ENCODE measurements at places on chromosomes 7 and 10.

DNA sequence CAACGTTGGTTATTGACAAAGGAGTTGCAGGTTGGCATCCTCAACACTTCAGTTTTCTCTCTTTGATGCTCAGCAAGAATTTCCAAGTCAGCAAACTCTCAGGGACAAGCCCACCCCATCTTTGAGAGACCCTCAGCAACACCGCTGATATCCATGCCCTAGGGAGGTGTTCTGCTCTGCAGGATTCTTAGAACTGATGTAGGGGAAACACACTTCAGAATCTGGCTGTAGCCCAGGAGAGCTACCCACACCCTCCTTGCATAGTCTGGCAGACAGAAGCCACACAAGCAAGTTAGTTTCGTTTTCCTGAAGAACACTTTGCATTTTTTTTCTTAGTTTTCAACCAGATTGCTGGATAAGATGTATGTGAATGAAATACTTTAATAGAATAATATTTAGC, 822 bp downstream of the SAMD9L start:
- peak; percentile 70 for DNase-seq

- no peak for DNase-seq
Measured at GRCh38 chr7:28908775-28909174, 49.4 kb downstream of the TRIL start.

DNA sequence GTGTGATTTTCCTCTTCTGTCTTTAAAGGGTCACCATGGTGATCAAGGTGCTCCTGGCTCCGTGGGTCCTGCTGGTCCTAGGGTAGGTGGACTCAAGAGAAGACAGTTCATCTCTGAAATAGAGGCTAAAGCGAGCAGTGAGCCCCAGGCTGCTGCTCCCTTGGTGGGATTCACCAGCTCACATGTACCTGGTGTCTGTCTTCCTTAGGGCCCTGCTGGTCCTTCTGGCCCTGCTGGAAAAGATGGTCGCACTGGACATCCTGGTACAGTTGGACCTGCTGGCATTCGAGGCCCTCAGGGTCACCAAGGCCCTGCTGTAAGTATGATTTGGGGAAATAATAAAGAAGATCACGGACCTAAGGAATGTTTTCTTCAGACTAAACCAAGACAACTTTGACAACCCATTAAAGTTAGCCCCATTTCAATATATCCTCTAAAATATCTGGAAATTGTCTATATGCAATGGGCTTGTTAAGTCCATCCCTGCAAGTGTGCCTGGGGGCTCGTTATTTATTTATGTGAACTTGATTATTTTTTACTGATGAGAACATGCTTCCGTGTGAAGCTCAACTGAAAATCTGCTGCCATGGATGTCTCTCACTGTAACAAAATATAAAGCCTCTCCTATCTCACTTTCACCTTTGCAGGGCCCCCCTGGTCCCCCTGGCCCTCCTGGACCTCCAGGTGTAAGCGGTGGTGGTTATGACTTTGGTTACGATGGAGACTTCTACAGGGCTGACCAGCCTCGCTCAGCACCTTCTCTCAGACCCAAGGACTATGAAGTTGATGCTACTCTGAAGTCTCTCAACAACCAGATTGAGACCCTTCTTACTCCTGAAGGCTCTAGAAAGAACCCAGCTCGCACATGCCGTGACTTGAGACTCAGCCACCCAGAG, 32.5 kb downstream of the COL1A2 start:
- DNase-seq, result peak; percentile 43

- no peak for DNase-seq
Measured at GRCh38 chr10:82210331-82210730, 335.3 kb downstream of the NRG3 start.

- peak; percentile 76 for DNase-seq
Measured at GRCh38 chr10:90222372-90222771, 521.0 kb downstream of the KIF20B start.

DNA sequence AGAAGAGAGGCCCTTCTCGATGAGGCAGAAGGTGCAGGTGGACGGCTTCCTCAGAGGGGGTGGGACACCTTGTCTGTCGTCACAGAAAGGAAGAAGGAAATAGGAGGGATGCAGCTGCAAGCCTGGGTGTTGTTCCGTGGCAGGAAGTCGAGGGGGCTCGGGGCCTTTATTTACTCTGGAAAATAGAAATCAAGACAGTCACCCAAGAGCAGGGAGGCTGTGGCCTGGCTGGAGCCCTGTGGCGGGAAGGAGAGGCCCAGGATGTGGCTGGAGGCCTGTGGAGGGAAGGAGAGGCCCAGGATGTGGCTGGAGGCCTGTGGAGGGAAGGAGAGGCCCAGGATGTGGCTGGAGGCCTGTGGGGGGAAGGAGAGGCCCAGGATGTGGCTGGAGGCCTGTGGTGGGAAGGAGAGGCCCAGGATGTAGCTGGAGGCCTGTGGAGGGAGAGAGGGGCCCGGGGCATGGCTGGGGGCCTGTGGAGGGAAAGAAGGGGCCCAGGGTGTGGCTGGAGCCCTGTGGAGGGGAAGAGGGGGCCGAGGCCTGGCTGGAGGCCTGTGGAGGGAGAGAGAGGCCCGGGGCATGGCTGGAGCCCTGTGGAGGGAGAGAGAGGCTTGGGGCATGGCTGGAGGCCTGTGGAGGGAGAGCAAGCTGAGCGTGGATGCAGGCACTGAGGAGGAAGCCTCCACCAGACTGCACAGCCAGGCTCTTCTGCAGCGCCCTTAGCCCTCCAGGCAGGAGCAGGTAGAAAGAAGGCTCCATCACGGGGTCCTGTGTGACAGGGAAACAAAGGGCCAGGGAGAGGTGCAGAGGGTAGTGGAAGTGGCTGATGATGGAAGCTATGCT, 97.3 kb upstream of the SFMBT2 start:
- no peak for DNase-seq

GRCh38 chr10:86782701-86783418, 26.4 kb downstream of the BMPR1A start:
- DNase-seq, result peak; percentile 52

GRCh38 chr7:42012786-42013360, 224.1 kb downstream of the GLI3 start:
- DNase-seq, result peak; percentile 18

- DNase-seq, result no peak
Measured at GRCh38 chr7:50358779-50359178, 54.3 kb downstream of the IKZF1 start.

- DNase-seq, result no peak
Measured at GRCh38 chr10:103157246-103157645, 35.8 kb downstream of the NT5C2 start.

DNA sequence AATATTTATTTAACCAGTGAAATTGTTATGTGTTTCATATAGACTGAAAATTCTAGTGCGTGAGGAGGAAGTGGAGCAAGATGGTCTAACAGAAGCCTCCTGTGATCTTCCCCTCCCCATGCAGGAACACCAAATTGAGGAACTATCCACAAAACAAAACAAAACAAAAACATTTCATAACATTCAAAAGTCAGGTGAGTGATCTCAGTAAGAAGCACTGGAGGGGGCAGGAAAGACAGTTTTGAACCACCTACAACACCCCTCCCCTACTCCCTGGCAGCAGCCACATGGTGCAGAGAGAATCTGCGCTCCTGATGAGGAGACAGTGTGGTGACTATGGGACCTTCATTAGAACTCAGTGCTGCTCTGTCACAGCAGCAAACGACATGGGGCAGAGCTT, 221.9 kb upstream of the SEMA3C start:
- DNase-seq, result no peak

DNA sequence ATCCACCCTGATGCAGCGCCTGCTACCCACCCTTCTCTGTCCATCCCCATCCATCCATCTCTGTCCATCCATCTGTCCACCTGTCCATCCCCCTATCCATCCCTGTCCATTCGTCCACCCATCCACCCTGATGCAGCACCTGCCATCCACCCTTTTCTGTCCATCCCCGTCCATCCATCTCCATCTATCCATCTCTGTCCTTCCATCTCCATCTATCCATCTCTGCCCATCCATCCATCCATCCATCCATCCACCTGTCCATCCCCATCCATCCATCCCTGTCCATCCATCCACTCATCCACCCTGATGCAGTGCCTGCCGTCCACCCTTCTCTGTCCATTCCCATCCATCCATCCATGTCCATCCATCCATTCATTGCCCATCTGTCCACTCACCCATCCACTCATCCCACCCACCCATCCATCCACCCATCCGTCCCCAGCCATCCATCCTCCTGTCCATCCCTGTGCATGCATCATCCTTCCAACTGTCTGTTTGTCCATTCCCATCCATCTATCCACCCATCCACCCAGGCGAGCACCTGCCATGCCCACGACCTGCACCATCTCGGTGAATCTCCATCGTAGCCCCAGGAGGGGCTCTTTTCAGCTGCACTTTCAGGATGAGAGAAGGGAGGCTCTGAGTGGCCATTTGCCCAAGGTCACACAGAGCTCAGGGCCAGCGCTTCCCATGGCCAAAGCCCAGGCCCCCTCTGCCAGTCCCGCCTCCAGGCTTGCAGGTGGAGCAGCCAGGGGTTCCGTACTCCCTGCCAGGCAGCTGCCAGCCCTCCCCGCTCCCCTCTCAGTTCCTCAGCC, 137.4 kb downstream of the LHPP start:
- no peak for DNase-seq

DNA sequence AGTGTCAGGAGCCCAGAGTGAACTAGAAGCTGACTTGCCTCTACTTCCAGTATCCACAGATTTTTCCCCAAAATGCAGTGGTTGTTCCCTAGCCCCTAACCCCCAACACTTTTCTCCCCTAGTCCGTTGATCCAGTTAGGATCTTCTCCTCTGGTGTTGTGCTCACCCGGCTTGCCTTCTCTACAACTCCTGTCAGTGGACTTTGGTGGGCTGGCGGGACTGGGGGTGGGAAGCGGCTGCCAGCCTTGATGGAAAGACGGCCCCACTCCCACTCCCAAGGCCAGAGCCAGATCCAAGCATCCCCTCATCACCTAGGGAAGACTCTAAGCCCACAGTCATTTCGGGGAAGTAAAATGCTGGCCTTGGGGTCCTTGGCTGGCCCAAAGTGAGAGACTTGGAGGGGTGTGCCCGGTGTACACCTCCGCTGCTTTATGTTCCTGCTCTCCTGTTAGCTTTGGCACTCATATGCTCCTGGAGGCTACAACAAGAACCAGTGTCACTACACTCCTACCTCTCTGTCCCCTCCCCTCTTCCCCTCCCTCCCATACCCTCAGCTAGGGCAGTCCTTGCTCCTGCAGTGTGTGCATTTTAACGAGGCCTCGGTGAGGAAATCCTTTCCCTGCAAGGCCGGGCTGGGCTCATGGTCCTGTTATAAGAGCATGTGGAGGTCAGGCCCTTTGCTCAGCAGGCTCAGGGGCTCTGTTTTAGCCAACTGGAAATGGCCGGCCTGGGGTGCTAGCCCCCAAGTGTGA, 930 bp upstream of the HOXA10 start:
- no peak for DNase-seq

DNA sequence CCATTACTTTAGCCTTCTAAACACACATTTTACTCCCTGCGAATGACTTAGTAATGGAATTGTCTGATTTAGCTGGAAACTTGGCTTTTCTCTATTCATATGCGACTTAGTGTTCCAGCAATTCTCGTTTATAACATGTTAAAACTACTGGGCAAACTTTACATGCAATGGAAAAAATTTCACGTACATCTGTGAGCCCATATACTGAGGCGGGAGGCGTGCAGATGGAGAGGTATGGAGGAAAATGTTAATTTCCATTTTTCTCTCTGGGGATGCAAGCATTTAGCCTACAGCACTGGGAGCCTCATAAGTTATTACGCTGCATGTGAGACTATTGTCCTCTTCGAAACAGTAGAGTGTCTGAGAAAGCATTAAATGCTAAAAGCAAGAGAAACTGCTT, 591.5 kb upstream of the ANKRD30A start:
- no peak for DNase-seq

All from fibroblast of the aortic adventitia (primary cell).